ENCODE measurements at places on chromosomes 16 and 17.
A peak's percentile ranks its signal among the peaks of the same experiment; 100 is the strongest.

DNA sequence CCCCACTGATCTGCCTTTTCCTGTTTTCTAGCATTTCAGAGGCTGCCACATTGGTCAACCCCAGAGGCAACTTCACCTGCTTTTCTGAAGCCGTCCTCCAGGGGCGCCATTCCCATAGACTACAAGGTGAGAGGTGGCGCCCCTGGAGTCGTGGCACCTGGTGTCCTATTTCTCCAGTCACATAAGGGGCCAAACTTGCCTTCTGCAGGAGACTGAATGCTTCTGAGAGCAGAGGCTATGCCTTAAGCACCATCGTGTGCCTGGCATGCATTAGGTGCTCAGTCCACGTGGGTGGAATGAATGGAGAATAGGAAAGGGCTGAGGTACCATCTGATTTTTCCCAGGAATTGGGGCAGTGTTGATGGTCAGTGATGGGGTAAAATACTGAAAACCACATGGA is 164.8 kb downstream of the HAPSTR1 start:
- no peak for DNase-seq

DNA sequence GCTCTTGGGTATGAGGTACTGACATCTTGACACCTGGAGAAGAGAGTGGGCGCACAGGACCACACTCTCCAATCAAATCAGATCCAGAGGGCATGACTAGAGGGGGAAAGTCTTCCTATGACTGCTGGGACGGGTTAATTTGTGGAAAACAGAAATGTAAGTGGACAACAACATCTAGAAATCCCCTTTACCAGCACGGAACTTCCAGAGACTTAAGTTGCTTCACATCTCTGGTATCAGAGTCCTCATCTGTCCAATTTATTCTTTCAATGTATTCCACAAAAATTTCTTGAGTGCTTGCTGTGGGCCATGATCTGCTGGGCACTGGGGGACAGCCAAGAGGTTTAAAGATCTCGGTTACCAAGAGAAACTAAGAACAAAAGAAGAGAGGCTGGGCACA is 159.2 kb downstream of the COPRS start:
- DNase-seq: no peak

- DNase-seq: no peak
These were observed 9.5 kb downstream of the FOXF1 start for GRCh38 chr16:86519649-86520316.

- no peak for DNase-seq
These were observed 182.3 kb downstream of the SHISA9 start for GRCh38 chr16:13083681-13084080.

- no peak for DNase-seq
These were observed 47.1 kb downstream of the SPACA3 start for GRCh38 chr17:33038740-33039139.

GRCh38 chr16:82585675-82586074 is 41.1 kb upstream of the CDH13 start:
- DNase-seq: no peak

- DNase-seq: no peak
These were observed 5.4 kb downstream of the C17orf99 start for GRCh38 chr17:78151514-78152008.

- DNase-seq: peak; percentile 36
These were observed 6.8 kb downstream of the MPG start for GRCh38 chr16:84718-85406.

DNA sequence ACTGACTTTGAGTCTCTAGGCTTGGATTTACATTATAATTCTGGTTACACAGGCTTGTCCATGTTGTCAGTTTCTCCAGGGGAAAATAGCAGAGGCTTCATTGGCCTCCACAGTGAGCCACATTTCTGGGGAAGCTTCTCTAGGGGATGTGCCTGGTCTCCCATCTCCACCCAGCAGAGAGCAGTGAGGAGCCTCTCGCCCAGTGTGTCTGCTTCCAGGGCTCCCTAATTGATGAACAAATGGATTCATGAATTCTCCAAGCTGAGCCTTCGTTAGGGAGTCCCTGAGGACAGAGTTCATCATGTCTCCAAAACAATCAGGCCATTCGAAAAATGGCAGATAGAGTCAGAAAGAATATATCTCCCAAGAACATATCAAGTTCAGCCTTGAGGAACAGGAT is 162.4 kb upstream of the TOX3 start:
- DNase-seq: no peak

- DNase-seq: peak; percentile 75
These were observed at the start of gene SMURF2 for GRCh38 chr17:64661976-64662773. Gene SMURF2, minus strand, starts transcription at chr17:64662307. Its CDS starts 427 bp downstream, at chr17:64661880.

Measured in nucleus accumbens (tissue), 56 donors.